Renal cortical epithelial cell (primary cell): ENCODE measurements at places on chromosomes 6 and 20. TPM values are rescaled to one million over a fixed set of nuclear protein-coding genes. Genes with fewer than 3 reads are reported as not detected.

DNA sequence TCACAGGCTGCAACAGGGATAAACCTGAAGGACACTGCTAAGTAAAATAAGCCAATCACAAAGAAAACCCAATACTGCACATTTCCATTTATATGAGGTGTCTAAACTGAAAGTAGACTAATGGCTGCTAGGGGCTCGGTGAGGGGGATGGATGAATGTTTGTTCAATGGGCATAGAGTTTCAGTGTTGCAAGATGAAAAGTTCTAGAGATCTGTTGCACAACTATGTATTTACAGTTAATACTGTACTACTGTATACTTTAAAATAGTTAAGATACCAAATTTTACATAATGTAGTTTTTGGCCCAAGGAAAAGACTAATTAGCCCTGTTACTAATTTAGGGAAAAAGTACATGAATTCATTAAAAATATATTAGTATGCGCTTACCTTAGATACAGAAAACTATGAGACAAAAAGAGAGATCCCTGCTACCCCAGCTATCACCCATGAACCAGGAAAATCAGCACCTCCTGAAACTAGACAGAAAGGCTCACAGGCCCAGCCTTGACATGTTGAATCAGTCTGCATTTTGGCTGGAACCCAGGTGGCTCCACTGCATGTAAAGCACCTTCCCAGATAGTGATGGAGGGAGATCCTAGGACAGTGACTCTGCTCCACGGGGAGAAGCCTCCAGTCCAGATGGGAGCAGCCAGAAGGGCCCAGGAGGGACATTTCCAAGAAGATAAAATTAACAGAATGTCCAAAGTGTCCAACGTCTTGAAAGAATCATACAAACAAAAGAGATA is 16.1 kb downstream of the HLA-F start:
- DNase-seq, result no peak

DNA sequence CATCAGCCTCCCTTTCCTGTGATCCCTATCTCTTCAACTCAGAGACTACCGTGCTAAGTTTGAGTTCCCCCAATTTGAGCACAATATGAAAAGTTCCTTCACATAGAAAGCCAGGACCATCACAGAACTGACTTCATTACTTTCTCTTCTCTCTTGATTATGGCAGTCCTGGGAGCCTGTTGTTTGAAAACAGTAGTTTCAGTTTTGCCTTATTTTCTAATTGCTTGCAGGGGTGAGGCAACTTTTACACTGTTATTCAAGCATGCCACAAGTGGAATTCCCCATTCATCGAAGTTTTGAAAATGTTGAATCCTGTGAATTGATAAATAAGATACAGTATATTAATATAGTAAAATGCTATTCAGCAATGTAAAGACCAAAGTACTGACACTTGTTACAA is 569.7 kb upstream of the MARCKS start:
- DNase-seq, result no peak

- no peak for DNase-seq
Observed at GRCh38 chr6:33477864-33478263, 23.5 kb downstream of the ZBTB9 start.

DNA sequence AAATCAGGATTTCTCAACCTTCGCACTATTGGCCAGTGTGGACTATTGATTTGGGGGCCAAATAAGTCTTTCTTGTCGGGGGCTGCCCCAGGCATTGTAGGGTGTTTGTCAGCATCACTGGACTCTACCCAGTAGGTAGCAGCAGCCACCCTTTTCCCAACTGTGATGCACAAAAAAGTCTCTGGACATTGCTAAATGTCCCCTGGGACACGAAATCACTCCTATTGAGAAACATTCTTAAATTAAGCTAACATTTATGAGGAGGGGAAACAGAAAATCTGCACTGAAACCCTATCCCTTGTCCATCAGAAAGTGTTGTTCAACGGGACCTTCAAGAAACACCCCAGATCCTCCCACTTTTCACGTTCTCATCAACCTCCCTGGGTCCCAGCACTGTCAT is 54.2 kb downstream of the NFATC2 start:
- DNase-seq, result no peak

GRCh38 chr6:61592238-61592637 is 693.8 kb downstream of the KHDRBS2 start:
- no peak for DNase-seq

The GGTLC1 gene
- not detected in 2 replicates for total RNA-seq
